ENCODE measurements at places on chromosomes 13 and 19.

DNA sequence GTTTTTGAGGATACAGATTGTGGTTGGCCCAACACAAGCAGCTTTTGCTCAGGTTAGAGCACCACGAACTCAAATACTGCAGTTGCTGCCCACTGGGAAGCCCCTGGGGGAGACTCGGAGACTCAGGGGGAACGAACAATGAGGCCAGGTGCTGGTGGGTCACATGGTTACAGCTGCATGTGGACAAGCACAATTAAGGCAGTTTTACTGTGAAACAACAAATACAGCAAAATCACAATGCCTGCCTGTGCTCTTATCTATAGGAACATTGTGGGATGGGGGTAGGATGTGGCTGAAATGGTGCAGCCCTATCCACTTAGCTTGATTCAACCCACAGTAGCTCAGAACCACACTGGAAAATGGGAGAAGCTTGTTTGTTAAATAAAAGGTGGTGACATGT is 119.7 kb upstream of the SPATA13 start:
- DNase-seq, result no peak

- DNase-seq, result no peak
These were observed 34.4 kb upstream of the NANOS3 start for GRCh38 chr19:13842291-13843103.

- DNase-seq, result no peak
These were observed 19.6 kb upstream of the QTRT1 start for GRCh38 chr19:10681658-10682057.

DNA sequence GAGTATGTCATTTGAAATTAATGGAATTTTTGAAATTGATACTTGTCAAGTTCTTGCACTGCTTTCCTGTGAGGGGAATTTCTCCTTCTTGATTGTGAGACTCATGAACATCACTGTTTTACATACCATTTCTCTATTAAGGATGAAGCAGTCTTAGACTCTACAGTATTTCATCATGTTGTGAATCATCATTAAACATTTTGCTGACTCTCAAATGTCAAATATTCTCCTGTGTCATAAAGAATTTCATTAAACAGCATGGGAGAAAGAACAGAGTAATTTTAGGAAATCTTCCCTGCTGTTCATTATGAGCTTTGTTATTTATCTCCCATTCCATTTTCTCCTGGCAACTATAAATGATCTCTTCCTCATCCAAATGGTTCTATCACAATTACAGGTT is 729.0 kb downstream of the PCDH9 start:
- no peak for DNase-seq

DNA sequence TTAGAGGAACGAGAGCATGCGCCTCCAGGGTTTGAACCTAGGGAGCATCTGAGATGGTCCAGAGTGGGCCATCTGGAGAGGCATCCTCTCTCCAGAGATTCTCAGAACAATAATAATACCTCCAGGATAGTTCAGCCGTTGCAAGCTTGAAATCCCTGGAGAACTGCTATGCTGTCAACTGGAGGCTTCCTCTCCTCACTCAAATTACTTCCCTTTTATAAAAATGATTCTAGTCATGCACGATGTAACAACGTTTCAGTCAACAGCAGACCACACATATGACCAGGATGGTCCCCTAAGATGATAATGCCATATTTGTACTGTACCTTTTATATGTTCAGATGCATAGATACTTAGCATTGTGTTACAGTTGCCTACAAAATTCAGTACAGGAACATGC is 108.7 kb downstream of the SHISA2 start:
- no peak for DNase-seq

DNA sequence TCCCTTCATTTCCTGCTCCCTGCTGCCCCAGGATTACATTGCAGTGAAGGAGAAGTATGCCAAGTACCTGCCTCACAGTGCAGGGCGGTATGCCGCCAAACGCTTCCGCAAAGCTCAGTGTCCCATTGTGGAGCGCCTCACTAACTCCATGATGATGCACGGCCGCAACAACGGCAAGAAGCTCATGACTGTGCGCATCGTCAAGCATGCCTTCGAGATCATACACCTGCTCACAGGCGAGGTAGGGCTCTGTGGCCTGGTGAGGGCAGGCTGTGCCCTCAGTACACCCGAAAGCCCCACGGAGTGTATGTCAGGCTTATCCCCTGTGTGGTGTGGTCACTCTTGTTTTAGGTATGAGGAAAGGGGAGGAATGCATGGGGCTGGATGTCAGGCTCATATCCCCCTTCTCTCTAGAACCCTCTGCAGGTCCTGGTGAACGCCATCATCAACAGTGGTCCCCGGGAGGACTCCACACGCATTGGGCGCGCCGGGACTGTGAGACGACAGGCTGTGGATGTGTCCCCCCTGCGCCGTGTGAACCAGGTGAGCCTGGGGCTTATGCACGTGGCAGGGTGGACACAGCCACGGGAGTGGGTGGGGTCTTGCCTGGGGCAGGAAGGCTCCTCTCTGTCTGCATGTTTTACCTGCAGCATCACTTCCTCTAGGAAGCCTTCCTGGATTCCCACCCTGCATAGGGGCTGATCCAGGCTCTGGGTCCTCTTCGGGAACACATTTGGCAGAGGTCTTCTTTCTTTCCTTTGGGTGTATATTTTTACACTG is 2.3 kb upstream of the RNF225 start:
- no peak for DNase-seq

DNA sequence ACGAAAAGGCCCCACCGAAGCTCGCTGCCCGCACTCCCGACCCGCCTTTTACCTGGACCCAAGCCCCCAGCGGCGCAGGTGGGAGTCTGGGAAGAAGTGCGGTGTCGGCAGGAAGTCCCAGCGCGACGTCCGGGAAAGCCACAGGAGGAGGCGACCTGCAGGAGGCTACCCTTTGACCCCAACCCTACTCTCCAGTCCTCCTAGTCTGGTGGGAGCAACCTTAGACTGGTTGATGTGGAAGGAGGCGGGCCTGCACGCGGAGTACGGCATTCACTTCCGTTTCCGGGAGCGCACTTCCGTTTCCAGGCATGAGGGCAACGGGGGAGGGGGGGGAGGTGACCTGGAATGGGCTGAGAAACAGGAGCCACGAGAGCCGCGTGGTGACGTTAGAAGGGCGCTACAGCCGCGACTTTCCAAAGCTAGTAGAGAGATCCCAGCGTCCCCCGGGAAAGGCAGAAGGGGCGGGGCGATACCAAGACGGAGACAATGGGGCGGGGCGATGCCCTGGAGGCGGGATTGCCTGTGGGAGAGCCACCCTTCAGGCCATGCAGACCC is 28.5 kb downstream of the ZNF266 start:
- DNase-seq, result peak; percentile 9

- DNase-seq, result no peak
These were observed 410.0 kb downstream of the FGF9 start for GRCh38 chr13:22080832-22081231.

- no peak for DNase-seq
These were observed 28.9 kb upstream of the CACTIN start for GRCh38 chr19:3655402-3656072.

DNA sequence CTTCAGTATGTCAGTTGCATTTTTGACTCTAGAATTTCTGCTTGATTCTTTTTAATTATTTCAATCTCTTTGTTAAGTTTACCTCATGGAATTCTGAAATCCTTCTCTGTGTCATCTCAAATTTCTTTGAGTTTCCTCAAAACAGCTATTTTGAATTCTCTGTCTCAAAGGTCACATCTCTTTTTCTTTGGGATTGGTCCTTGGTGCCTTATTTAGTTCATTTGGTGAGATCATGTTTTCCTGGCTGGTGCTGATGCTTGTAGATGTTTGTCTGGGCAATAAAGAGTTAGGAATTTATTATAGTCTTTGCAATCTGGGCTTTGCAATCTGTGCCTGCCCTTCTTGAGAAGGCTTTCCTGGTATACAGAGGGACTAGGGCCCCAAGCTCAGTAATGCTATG is 18.5 kb upstream of the KBTBD7 start:
- DNase-seq, result no peak

DNA sequence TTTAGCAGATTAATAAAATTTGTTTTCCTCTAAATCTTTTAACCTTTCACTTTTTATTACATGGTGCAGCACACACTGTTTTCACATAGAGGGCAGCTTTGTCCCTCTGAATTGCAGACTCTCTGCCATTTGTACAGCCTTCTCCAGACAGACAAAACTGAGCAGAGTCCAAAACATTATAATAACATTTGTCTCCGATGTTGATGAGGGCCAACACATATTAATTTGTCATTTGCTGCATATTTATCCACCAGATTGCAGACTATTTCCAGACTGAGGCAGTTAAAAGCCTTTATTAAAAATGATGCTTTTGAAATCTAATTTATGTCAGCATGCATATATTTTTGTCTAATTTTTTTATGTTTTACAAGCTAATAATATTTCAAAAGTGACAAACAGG is 1251.9 kb upstream of the SLC10A2 start:
- DNase-seq, result no peak

DNA sequence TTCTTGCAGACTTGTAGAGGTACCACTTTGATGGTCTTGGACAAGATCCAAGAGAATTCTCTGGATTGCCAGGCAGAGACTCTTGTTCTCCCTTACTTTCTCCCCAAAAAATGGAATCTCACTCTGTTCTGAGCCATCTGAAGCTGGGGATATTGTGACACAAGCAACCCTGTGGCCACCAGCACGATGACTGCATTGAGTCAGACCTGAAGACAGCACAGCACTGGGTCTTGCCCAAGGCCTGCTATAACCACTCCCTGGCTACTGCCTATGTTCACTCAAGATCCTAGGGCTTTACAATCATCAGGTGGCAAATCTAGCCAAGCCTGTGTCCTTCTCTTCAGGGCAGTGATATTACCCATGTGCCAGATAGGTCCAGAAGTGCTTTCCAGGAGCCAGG is 202.5 kb upstream of the SERP2 start:
- no peak for DNase-seq

All from stimulated activated CD8-positive, alpha-beta memory T cell treated with anti-CD3 and anti-CD28 coated beads, Interleukin-15, amount 100 ng/mL, for 1 hour (primary cell).